ENCODE measurements at places on chromosomes 7 and 10. TPM values are rescaled to one million over a fixed set of nuclear protein-coding genes. Genes with fewer than 3 reads are reported as not detected.
A peak's percentile ranks its signal among the peaks of the same experiment; 100 is the strongest.

The ATRNL1 gene
- 11.7 TPM for total RNA-seq

The ZYX gene
- total RNA-seq = 117 TPM

The HMX3 gene
- not detected for total RNA-seq

The CYP26C1 gene
- total RNA-seq = 0.43 TPM

The TACC2 gene
- 23.9 TPM for total RNA-seq

The CALML5 gene
- total RNA-seq = not detected

The NKX1-2 gene
- total RNA-seq = not detected

- DNase-seq = no peak
These were observed 72.0 kb downstream of the AGMO start for GRCh38 chr7:15489861-15490260.

DNA sequence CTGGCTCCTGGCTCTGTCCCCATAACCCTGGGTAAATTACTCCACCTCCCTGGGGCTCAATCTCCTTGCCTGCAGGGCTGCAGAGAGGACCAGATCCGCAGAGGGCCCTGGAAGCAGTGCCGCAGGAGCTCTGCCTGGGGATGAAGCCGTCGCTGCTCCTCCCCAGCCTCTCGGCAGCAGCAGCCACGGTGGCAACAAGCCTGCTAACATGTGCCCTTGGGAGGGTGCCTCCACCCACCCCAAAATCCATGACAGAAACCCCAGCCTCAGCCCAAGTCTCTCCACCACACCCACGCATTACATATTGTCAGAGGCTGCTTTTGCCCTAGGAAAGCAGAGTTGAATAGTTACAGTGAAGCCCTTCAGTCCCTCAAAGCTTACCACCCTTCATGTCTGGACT, 486.4 kb upstream of the FOXK1 start:
- DNase-seq = no peak

DNA sequence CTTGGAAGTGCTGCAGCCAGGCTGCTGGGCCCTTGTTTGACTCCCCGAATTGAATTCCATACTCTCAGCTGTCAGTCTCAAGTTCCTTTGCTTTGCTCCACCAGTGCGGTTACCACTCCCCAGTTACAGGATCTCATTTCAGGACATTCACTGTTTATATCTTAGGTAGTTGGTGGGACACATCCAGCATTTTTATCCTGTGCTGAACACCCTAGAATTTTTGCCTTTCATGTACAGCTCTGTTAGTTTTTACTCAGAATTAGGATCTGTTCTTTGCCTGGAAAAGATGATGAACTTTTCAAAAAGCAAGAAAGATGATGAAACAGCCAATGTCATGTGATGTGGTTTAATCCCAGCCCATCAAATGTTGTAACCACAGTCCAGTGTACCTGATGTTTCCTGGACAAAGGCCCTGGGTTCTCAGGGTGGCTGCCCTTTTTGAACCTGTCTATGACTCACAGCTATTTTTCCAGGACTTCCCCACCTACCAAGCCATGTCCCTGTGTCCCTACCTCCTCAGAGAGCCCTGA, 149.7 kb downstream of the NOC3L start:
- peak; percentile 56 for DNase-seq

GRCh38 chr10:89869180-89869579, 167.8 kb downstream of the KIF20B start:
- DNase-seq = no peak

GRCh38 chr10:70982443-70982842, 94.1 kb upstream of the PCBD1 start:
- no peak for DNase-seq

DNA sequence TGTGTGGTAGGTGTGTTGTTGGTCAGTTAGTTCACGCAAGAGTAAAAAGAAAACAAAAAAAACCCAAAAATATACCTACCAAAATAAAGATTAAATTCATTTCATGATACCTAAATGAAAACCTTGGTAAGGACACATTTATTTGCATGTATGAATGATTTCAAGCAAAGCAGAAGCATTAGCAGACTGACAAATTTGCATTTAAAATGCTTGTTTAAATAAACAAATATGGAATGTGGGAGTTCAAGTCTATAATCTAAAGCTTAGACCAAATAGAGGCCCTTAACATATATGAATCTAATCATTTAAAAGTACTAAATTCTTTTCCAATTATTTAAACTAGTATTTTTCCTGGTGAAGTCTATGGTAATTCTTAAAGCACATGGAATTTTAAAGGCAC, 35.8 kb downstream of the GNAT3 start:
- DNase-seq = no peak

DNA sequence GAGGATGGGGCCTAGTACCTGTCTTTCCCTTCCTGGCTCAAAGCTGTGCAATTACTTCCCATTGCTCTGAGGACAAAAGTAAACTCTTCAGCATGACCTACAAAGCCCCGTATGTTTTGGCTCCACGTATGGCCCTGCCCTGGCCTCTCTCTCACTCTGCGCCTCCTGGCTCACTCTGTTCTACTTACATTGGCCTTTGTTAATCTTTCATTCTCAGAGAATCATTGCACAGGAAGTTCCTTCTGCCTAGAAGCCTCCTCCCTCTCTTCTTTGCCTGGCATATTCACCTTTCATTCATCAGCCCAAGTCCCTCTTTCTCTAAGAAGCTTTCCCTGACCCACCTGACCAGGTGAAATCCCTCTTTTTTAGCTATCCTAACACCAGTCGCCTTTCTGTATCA, 23.9 kb downstream of the LIPM start:
- DNase-seq = no peak

GRCh38 chr10:14409247-14409646, 78.5 kb upstream of the FRMD4A start:
- DNase-seq = no peak

DNA sequence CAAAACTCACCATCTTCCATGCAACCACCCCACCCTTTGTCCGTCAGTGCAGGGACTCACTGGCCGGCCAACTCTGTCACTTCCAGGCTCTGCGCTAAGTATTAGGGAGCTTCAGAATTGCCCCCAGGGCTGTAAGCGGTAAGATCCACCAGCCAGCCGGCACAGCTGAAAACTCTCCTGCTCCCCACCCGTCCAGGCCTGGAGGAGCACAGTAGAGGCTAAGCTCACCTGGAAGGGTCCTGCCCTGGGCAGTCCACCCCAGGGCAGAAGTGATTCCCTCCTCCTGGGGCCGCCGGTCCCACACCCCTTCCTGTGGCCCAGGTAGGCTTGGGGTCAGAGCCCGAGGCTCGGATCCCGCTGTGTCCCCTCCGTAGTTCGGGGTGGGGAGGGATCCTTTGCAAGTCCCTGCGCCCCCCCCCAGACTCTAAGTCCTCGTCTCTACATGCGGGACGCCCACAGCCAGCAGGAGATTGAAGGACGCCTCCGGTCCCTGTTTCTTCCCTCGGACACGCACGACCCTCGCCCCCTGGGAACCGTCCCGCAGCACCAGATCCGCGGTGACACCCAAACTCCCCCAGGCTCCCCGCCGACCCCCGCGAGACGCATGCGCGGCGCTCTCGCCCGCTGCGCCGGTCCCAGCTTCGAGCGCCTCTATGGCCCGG, 138.9 kb downstream of the ARHGAP22 start:
- DNase-seq = no peak

DNA sequence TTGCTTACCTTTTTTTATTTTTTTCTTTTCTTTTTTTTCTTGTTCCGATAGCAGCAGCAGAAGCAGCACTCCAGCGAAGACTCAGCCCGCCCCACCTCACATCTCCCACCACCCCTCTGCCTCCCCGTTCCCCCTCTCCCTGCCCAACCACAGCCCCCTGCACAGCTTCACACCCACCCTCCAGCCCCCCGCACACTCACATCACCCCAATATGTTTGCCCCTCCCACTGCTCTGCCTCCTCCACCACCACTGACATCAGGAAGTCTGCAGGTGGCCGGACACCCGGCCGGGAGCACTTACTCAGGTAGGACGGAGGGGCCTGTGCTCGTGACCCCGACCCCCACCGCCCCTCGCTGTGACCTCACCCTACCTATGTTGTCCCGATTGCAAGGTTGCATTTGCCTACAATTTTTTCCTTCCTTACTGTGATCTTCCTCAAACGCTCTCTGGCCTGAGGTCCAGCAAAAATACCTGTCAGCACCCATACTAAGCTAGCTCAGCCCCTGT, 367.2 kb upstream of the GALNT17 start:
- DNase-seq = no peak

- DNase-seq = no peak
These were observed 184.6 kb downstream of the SEC23IP start for GRCh38 chr10:120076996-120077706.

DNA sequence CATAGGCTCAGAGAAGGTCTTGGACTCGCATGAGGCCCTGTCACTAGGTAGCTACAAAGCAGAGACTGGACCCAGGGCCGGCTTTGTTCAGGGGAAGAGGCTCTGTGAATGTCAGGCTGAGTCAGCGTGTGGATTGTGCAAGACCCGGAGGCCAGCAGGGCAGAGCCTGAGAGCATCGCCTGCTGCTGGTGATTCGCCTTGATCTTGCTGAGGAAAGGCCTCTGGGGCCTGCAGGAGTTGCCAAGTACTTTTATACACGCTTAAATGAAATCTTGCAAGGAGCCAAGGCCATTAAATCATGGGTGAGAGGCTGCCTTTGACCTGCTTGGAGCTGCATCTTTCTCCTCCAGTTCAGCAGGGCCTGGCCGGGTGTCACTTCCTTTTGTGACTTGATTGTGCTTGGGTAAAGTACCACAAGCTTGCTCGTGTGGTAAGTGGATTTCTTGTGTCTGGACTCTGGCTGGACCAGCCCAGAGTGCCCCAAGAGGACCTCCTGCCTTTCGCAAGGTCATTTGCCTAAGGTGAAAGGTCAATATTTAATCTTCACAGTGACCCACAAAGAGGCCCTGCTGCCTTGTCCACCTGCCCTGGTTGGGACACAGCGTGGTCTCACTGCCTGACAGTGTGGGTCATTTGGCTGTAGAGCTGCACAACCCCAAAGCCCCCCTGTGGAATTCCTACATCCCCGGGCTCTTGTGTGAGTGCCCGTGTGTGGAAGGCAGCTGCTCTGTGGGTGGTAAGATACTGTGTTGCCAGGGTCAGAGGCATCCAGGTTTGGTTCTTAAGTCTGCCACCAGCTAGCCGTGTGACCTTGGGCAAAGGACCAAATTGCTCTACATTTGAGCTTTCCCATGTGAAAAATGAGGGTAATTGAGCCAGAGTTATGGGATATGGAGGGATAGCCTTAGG, 38.6 kb upstream of the SH2D4B start:
- DNase-seq = peak; percentile 95

- DNase-seq = no peak
These were observed 452.0 kb downstream of the REEP3 start for GRCh38 chr10:63972949-63973827.

DNA sequence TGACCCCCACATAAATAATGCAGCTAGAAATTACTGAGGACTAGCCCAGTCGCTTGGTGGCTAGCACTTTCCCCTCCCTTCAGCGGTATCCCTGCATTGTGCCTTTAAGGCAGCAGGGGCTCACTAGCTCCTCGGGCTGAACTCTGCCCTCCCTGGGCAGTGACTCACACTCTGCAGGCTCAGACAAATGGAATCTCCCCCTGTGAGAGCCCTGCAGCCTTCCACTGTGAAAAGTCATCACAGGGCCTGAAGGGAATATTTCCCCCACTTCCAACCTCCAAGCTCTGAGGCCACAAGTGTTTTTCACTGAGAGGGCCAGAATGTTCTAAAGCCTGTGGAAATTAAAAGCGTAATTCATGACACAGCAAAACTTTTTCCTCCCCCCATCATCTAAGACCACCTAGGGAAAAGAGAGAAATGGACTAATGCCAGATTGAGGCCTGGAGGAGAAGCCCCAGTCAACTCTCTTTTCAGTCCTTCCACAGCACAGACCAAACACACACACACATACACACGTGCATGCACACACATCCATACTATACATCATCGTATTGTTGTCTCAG, 93.6 kb upstream of the COL1A2 start:
- peak; percentile 88 for DNase-seq

DNA sequence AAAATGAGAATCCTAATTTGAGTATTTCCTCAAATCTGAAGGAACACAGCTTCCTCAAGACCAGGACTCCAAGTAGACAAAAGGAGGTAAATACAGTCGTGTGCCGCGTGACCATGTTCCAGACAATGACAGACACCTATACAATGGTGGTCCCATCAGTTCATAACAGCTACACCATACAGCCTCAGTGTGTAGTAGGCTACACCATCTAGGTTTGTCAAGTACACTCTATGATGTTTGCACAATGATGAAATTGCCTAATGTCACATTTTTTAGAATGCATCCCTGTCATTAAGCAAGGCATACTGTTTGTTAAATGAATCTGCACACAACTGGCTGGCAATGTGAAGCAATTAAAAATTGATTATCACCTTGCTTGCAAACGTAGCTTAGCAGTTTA, 107.9 kb downstream of the PROSER2 start:
- no peak for DNase-seq

- no peak for DNase-seq
These were observed 1.7 kb upstream of the LDB1 start for GRCh38 chr10:102121739-102122372.

- DNase-seq = no peak
These were observed 132.8 kb upstream of the MGMT start for GRCh38 chr10:129334266-129334665.

GRCh38 chr10:24039897-24040296, 169.0 kb upstream of the KIAA1217 start:
- no peak for DNase-seq

Data from epithelial cell of proximal tubule (primary cell).